ENCODE measurements at places on chromosomes 13 and 19.

GRCh38 chr19:42514449-42514848 is 13.8 kb downstream of the CEACAM1 start:
- no peak for DNase-seq
- peaks cover 40% of the 10 kb centered on the region for H3K4me1 ChIP-seq
- H3K36me3 ChIP-seq: peaks cover 56% of the 10 kb centered on the region
- H3K4me3 ChIP-seq: no peak overlapping the region

GRCh38 chr13:51236491-51236792 is 14.2 kb downstream of the FAM124A start:
- no peaks in the 10 kb centered on the region for H3K4me1 ChIP-seq
- H3K27me3 ChIP-seq: peaks cover 42% of the 10 kb centered on the region
- H3K36me3 ChIP-seq: no peaks in the 10 kb centered on the region

GRCh38 chr19:58033741-58034476 is at the start of gene ZSCAN1:
TSS of gene ZSCAN1 (plus strand) at chr19:58034025. CDS start at chr19:58037837, 3,812 bp downstream.
- H3K4me3 ChIP-seq: no peak within 1 kb of the TSS
- no peaks in the 10 kb centered on the region for H3K4me1 ChIP-seq
- peak; percentile 39 for DNase-seq
- H3K27me3 ChIP-seq: peaks cover 11% of the 10 kb centered on the region
- peak within 1 kb of the TSS; percentile 12 for H3K27ac ChIP-seq

DNA sequence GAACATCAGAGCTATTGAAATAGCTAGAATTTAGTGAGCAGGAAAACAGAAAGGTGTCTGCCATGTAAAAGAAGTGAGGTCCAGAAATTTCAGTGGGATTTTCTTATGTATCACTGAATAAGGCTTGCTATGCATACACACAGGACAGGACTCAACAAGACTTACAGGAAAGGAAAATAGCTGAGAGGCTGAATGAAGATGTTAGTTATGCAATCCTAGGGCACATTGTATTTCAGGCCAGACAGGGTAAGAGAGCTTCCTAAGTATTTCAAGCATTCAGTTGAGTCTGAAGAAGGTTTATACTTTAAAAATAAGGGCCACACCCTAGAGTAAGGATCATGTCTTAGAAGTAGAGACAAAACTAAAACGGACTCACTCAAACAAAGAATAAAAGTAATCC is 419.9 kb upstream of the PRR20A start:
- H3K27me3 ChIP-seq: no peaks in the 10 kb centered on the region
- no peaks in the 10 kb centered on the region for H3K4me1 ChIP-seq
- H3K36me3 ChIP-seq: no peaks in the 10 kb centered on the region
- H3K4me3 ChIP-seq: no peak overlapping the region

DNA sequence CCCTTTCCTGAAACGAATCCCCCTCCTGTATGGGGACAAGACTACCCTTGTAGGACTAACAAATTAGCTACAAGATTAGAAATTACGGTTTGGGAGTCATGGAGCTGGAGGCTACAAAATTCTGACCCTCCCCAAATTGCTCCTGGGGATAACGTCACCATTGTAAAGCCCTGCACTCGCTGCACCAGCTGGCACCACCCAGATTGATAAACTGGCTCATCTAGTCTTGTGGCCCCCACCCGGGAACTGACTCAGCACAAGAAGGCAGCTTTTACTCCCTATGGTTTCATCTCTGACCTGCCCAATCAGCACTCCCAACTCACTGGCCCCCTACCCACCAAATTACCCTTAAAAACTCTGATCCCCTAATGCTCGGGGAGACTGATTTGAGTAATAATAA is 150.6 kb upstream of the TSC22D1 start:
- DNase-seq: no peak
- no peaks in the 10 kb centered on the region for H3K27me3 ChIP-seq
- no peak overlapping the region for H3K4me3 ChIP-seq
- no peaks in the 10 kb centered on the region for H3K4me1 ChIP-seq
- no peaks in the 10 kb centered on the region for H3K36me3 ChIP-seq

- peaks cover 48% of the 10 kb centered on the region for H3K27me3 ChIP-seq
- no peak for DNase-seq
- peak overlapping the region; percentile 77 for H3K4me3 ChIP-seq
- H3K27ac ChIP-seq: no peak overlapping the region
- no peaks in the 10 kb centered on the region for H3K36me3 ChIP-seq
Measured at GRCh38 chr13:42040730-42041010, 7.8 kb upstream of the DGKH start.

- H3K4me3 ChIP-seq: peak overlapping the region; percentile 90
- peak overlapping the region; percentile 77 for H3K27ac ChIP-seq
- peaks cover 22% of the 10 kb centered on the region for H3K27me3 ChIP-seq
- H3K4me1 ChIP-seq: peaks cover 40% of the 10 kb centered on the region
- no peak for DNase-seq
Measured at GRCh38 chr19:49849433-49850220, 1.3 kb upstream of the PTOV1 start.

DNA sequence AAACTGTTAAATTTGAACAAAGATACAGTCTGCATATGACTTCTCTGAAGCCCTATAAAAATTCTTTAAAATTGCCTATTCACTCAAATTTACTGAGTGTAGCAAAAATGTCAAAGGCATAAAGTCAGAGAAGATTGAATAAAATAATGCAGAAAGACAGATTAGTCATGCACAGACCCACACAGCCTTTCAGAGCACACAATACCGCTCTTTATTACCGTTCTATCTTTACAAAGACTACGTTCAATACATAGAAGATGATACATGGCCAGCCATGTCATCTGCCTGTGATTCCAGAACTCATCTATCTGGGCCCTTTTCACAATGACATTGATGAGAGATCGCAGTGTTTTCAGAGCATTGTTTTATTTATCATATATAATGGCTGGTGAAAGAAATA is 107.2 kb downstream of the URI1 start:
- no peak overlapping the region for H3K4me3 ChIP-seq
- no peaks in the 10 kb centered on the region for H3K36me3 ChIP-seq
- no peaks in the 10 kb centered on the region for H3K4me1 ChIP-seq
- no peak overlapping the region for H3K27ac ChIP-seq

- H3K4me1 ChIP-seq: peaks cover 12% of the 10 kb centered on the region
- no peak overlapping the region for H3K4me3 ChIP-seq
Measured at GRCh38 chr13:40355126-40355724, 311.2 kb downstream of the FOXO1 start.

- peaks cover 7% of the 10 kb centered on the region for H3K4me1 ChIP-seq
- no peaks in the 10 kb centered on the region for H3K27me3 ChIP-seq
- DNase-seq: no peak
- H3K27ac ChIP-seq: no peak overlapping the region
Measured at GRCh38 chr19:52622261-52622660, 15.9 kb downstream of the ZNF83 start.

DNA sequence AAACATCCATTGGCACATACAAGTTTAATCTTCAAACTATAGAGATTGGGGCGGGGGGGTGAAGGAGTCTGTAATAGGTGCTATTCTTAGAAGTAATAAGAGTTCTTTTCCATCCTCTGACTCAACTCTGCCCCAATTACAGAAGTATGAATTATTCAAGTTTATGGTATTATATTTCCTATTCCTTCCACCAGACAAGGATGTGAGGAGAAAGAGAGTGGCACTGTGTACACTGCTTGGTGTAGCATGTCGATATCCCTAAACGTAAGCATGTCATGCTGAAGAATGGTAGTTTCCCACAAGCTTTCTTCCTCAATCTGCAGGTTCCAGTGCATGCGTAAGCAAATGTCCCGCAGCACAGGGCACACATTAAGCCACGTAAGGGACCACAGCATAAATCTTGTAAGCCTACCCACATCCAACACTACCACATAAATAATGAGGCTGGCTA is 14.1 kb downstream of the BRD4 start:
- H3K4me1 ChIP-seq: peaks cover 77% of the 10 kb centered on the region
- H3K36me3 ChIP-seq: peaks cover 13% of the 10 kb centered on the region
- no peaks in the 10 kb centered on the region for H3K27me3 ChIP-seq
- H3K27ac ChIP-seq: peak overlapping the region; percentile 7

GRCh38 chr13:102128216-102128810 is 273.5 kb downstream of the FGF14 start:
- DNase-seq: no peak
- H3K36me3 ChIP-seq: no peaks in the 10 kb centered on the region
- no peak overlapping the region for H3K4me3 ChIP-seq
- H3K4me1 ChIP-seq: no peaks in the 10 kb centered on the region

DNA sequence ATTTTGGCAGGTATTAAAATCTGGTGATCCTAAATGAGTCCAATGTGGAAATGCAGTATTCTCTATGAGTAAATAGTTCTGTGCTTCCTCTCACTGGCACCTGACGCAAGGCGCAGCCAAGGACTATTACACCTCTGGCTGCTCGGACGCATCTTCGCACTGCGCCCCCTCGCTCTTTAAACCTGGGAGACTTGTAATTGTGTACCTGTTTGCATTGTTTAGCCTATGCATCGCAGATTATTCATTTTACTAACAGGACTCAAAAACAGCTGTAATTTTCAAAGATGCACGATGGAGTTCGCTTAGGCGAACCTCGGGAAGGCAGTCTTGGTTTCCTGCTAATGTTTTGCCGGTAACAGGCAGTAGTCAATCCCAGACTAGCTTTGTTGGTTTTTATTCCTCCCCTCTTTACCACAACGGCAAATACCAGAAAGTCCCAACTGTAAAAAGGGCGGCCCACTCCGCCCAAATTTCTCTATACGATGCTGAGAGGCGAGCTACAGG is 113.2 kb downstream of the KCNRG start:
- H3K4me3 ChIP-seq: peak overlapping the region; percentile 47
- peaks cover 68% of the 10 kb centered on the region for H3K4me1 ChIP-seq
- H3K27me3 ChIP-seq: peaks cover 61% of the 10 kb centered on the region
- peak overlapping the region; percentile 91 for H3K27ac ChIP-seq
- peak; percentile 37 for DNase-seq

GRCh38 chr13:44046428-44046827 is 166.7 kb downstream of the LACC1 start:
- peaks cover 6% of the 10 kb centered on the region for H3K27me3 ChIP-seq
- H3K4me3 ChIP-seq: no peak overlapping the region
- H3K27ac ChIP-seq: no peak overlapping the region

DNA sequence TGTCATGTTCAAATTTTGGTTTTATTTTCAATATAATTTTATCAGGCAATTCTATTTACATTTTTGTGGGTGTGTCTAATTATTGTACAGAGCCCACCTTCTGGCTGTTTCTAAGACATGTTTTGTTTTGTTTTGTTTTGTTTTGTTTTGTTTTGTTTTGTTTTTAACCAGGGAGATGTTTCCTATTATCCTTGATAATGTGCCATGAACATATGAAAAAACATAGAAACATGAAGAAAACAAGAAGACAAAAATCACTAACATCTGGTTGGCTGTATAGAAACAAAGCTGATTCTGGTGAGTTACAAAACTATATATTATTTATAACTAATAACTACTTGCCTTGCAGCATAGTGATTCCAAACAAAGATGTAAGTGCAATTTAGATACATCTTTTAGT is 128.1 kb upstream of the TRPC4 start:
- no peaks in the 10 kb centered on the region for H3K4me1 ChIP-seq
- H3K36me3 ChIP-seq: no peaks in the 10 kb centered on the region
- H3K27me3 ChIP-seq: no peaks in the 10 kb centered on the region
- DNase-seq: no peak
- H3K27ac ChIP-seq: no peak overlapping the region

GRCh38 chr13:91219201-91219600 is 128.3 kb upstream of the MIR17HG start:
- DNase-seq: no peak
- no peak overlapping the region for H3K27ac ChIP-seq
- no peaks in the 10 kb centered on the region for H3K4me1 ChIP-seq

DNA sequence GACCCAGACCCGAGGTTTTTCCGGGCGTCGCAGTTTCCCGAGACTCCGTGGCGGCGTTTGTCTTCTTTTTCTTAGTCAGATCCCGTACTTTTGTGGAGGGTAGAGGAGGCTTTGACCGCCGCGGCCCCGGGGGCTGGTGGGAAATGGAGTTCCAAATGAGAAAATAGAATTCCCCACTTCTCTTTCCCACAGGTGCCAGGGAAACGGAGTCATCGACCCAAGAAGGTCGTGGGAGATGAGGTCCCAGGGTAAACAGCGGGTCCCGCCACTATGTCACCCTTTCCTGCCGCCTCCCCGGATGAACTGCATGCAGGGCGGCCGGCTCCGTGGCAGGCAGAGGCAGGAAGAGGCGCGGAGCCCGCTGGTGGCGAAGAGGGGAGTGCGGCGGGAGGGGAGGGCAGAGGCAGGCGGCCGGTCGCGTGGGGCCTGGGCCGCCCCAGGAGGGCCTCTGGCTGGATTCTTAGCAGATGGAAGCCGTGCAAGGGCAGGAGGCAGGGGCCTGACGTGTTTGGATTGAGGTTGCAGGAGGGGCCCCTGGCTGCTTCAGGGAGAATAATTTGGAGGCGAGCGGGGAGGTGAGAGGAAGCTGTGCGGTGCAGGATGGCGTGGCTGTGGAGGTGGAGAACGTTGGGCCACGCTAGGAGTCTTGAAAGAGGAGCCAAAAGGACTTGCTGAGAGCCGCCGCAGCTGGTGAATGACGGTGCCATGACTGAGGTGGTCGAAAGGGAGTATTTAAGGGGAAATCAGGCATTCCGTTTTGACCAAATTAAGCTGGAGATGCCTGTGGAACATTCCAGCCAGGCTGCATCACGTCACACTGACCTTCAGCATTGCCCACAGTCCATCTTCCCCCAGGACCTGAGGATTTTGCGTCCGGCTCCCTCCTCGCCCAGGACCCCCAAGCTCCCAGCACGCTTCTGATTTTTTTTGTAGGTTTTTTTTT is 11.7 kb downstream of the CYTH2 start:
- H3K36me3 ChIP-seq: peaks cover 18% of the 10 kb centered on the region
- no peaks in the 10 kb centered on the region for H3K27me3 ChIP-seq
- peak overlapping the region; percentile 67 for H3K4me3 ChIP-seq
- DNase-seq: peak; percentile 80
- H3K27ac ChIP-seq: peak overlapping the region; percentile 90
- peaks cover 27% of the 10 kb centered on the region for H3K4me1 ChIP-seq

- H3K4me1 ChIP-seq: no peaks in the 10 kb centered on the region
- no peak for DNase-seq
- H3K4me3 ChIP-seq: no peak overlapping the region
- no peaks in the 10 kb centered on the region for H3K36me3 ChIP-seq
- H3K27me3 ChIP-seq: peaks cover 6% of the 10 kb centered on the region
Measured at GRCh38 chr19:30367421-30367820, 4.8 kb upstream of the ZNF536 start.

- H3K4me3 ChIP-seq: no peak overlapping the region
- H3K27me3 ChIP-seq: no peaks in the 10 kb centered on the region
- no peak for DNase-seq
- H3K4me1 ChIP-seq: no peaks in the 10 kb centered on the region
- no peaks in the 10 kb centered on the region for H3K36me3 ChIP-seq
Measured at GRCh38 chr13:34430294-34430693, 511.8 kb upstream of the NBEA start.
